GM18507 (cell line): ENCODE measurements at places on chromosomes 11 and 22.

DNA sequence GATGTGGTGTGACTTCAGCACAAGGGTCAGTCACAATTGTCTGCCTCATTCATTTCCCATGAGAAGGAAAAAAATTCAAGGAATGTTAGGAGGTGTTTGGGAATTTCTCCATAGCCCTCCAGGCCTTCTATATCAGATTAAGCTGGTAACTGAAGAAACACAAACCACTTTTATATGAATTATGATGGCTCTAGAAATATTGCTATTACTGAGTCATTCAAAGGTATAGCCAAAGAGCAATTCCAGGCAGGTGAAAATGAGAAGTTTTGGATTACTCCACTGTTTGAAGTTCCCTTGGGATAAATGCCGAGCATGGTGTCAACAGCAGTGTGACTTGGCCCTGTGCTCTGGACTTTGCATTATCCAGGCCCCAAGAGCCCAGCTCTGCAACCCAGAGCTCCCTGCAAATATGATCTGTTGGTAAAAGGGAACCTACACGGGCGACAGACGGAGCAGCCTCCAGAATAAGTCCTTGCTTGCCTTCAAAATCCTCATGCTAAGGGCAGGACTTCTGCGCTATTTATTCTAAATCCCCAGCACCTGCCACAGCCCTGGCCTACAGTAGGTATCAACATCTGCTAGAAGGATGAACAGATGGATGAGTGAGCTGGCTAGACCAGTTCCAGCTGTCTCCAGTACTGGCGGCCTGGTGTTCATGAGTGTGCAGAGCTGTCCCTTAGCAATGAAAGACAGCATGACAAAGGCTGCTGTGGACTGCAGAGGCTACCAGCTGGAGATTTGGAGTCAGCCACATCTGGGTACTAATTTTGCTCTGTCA, 67.5 kb upstream of the ZBED5 start:
- no peak for DNase-seq

GRCh38 chr22:36447632-36448031, 33.8 kb downstream of the TXN2 start:
- no peak for DNase-seq

- DNase-seq, result no peak
Measured at GRCh38 chr22:48576333-48577013, 1251.2 kb downstream of the BRD1 start.

DNA sequence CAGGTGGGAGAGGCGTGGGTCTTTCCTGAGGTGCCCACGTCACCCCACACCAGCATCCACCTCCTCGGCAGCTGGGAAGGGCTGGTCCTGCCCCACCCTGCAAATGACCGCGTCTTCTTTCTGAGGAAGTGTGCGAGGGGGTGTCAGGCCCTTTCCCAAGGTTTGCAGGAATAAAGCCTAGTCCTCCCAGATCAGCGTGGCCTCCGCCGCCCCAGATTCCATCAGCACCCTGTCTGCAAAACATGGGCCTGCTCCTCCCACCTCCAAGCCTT, 14.4 kb upstream of the SLC39A13 start:
- no peak for DNase-seq

- no peak for DNase-seq
Measured at GRCh38 chr11:45169310-45170072, 23.1 kb downstream of the PRDM11 start.

DNA sequence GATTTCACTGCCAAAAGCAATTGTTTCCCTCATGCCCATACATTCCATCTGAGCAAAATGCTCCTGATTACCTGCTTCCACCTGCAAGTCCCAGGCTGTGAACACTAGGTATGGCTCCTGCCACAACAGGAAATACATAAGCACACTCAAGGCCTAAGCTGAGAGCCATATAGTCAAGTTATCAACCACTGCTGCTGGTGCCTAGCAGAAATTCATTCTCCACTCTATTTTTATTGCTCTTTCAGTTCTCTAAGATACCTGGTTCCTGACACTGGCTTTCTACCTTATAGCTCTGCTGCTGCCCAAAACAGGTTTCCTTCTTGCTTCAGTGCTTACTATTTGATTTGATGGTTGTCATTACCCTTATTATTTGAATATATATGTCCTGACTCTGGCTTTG, 31.6 kb downstream of the SLC36A4 start:
- DNase-seq, result no peak

GRCh38 chr22:37802310-37803194, 5.2 kb upstream of the GCAT start:
- no peak for DNase-seq

GRCh38 chr11:18080451-18080850, 25.4 kb downstream of the SAAL1 start:
- DNase-seq, result no peak

- DNase-seq, result no peak
Measured at GRCh38 chr11:540583-541432, 3.5 kb downstream of the LRRC56 start.

DNA sequence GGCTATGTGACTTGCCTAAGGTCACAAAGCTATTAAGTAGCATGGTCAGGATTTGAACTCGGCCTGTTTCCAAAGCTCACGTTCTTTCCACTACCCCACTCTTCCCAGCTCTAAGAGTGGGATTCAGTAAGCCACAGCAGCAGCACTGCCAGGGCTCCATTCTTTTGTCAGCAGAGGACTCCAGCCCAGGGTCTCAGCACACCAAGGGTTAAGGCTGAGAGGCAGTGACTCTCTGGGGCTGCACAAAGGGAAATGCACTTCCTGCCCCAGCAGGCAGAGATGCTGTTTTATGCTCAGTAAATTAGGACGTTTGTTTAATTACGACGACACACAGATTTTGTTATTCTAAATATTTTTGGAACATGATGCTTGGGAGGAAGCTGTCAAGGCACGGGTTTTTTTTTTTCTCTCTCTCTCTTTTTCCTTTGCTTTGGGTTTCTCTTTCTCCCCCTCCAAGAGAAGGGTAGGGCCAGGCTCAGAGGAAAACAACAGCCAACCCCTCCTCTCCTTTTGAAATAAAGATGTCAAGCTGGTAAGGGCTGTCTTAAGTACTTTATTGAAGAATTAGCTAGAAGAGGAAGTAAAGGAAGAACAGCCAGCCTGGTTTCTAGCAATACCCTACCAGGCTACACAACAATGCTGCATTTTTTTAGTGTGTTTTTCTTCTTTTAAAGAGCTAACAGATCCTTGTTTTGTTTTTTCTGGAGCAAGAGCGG, 2.8 kb downstream of the MYH9 start:
- no peak for DNase-seq

DNA sequence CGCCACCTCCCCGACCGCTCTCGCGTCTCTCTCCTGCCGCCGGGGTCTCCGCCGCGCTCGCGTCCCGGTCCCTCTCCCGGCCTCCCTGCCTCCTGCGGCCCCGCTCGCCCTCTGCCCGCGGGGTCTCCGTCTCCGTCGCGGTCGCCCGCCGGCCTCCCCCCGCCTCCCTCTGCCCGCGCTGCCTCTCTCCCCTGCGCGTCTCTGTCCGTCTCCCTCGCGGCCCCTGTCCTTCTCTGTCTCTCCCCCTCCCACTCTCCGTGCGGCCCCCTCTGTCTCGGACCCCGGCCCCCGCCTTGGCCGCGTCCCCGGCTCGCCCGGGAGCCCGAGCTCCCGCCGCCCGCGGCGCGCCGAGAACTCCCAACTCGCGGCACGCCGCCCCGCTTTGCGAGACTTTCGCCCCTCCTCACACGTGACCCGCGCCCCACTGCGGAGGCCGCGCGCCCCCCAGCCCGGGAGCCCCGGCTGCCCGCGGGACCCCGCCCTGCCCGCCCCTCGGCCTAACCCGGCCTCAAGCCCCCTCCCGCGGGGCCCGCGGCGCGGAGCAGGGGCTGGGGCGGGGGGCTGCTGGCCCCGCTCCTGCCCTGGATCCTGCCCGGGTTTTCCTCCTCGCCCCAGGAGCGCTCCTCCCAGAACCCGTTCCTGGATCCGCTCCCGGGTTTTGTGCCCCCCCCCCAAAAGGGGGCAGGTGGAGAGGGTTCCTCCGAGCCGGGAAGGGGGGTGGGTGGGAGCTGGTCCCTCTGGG, 702 bp upstream of the KCNJ4 start:
- DNase-seq, result no peak

DNA sequence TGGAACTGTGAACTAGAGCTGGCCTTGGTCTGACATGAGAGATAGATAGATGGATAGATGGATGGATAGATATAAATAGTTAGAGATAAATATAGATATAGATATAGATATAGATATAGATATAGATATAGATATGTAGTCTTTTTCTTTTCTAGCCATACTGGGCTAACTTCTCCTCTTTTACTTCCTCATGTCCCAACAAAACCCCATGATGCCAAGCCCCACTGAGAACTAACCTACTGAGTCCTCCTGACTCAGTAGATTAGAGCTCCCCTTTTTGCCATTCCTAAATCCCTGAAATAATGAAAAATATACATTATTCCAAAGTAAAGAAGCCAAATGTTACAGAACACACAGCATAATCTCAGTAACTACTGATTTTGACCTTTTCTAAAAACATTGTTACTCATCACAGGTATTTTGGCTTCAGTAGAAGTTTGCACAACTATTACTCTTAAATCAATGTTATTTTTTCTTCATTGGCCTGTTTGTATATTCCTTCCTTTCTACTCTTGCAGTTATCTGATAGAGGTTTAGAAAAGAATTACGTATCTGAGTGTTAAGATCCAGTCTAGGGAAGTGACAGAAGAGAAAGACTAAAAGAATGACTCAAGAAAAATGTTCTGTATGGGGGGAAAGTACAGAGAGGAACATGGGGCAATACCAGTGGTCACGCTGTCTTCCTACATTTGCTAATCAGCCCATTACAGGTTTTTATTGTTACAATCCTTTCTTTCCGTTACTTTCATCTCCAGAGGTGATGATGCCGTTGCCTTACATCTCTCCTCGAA, 6.0 kb upstream of the OR10D3 start:
- DNase-seq, result no peak

GRCh38 chr11:71425409-71425808, 22.8 kb downstream of the DHCR7 start:
- no peak for DNase-seq
